ENCODE measurements at places on chromosomes 2 and 18.

DNA sequence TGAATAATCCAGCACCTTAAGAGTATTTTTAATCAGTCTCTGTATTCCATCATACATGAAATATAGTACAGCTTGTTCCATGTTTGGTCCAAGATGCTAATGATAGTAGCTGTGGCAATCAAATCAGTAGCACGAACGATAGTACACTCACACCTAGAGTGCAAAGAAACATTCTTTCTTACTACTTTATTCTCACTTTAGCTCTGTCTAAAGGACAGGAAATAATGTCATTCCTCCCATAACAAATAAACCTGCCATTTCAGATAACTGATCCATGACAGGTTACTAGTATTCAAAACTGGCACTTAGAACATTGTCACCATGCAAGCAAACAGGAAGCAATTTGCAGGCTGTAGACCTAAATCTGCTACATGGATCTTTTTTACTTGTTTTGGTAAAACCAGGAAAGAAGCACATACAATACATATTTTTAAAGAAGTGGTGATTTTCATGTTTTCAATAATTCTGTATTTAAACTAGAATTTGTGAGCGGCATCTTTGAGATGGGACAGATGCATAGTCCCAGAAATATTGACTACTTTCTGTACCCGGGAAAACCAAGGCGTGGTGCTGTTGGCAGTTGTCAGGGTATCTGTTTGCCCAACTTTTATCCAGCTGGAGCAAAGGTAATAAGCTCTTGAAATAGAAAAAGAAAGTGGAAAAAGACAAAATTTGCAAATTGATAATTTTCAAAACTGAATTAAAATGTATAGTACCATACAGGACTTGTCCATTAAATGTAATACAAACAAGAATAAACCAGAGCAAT lies 49.5 kb downstream of the IKZF2 start:
- DNase-seq: no peak

DNA sequence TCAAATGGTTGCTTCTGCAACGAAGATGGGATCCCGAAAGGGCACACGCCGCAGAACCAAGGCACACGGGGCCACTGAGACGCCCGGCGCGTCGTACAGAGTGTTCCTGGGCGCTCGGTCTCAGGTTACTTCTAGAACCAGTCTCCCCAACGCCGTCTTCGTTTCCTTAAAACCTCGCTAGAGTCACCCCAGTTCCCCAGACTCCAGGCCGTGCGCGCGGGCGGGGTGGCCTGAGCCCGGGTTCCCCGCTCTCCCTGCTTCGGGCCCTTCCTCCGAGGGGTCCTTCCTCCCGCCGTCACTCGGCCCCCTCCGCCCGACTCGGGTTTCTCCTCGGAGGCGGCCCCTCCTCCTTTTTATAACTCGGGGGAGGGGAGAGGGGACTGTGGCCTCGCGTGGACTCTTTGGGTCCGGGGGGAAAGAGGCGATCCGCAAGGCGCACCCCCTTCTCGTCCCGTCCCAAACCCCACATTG lies 774 bp upstream of the FZD7 start:
- no peak for DNase-seq

DNA sequence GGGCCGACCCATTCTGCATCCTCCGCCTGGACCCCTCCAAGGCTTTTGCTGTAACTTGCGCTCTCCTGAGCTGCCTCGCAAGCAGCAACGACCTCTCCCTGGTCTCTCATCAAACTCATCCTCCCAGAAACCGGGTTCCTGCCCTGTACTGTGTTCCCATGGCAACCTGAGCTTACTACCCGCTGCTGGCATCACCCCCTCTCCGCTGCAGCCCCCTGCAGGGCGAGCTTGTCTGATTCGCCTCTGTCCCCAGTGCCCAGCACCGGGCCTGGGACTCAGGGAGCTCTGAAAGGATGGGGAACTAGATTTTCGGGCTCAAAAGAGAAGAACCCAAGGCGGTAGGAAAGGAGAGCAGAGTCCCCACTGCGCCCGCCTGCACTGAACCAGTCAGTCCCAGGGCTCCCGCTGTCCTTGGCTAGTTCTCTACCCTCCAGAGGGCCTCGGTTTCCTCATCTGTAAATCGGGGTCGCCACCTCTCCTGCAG lies 463 bp downstream of the HS1BP3 start:
- no peak for DNase-seq

DNA sequence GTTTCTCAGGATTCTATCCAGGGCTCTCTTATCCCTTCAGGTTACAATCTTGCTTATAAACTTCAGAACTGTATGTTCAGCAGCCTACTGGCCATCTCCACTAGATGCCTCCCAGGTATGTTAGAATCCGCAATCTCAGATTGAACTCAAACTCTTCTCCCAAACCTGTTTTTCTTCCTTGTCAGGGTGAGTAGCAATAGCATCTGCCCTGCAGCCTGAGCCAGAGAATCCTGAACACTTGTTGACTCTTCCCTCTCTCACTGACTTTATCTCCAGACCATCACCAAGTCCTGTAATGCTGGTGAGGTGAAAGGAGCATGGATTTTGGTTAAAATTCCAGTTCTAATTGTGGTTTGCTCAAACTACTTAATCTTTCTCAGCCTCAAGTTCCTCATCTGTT lies 82.6 kb upstream of the ALPP start:
- DNase-seq: no peak

GRCh38 chr2:95578539-95578938 lies 13.3 kb upstream of the TRIM43 start:
- no peak for DNase-seq

DNA sequence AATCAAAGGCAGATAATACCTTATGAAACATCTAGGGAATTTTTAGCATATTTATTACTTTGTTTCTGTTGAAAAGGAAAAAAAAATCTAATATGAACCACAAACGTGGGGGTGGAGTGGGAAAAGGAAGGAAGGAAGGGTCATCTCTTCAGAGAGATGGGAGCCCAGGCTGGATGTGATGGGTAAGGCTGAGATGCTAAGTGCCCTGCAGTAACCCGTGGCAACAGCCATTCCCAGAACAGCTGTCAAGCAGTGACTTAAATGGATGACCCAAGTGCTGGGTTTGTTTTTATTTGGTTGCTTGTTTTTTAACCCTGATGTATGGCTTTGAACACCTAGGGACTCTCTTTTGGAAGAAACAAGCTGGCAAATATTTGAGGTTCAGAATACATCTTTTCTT lies 50.7 kb upstream of the KLF7 start:
- no peak for DNase-seq

- DNase-seq: no peak
These were observed 72.2 kb downstream of the HDAC4 start for GRCh38 chr2:239328351-239329191.

- no peak for DNase-seq
These were observed 431.1 kb downstream of the ZEB2 start for GRCh38 chr2:144088863-144089262.

- DNase-seq: no peak
These were observed 169.5 kb upstream of the COPS8 start for GRCh38 chr2:236916181-236916580.

DNA sequence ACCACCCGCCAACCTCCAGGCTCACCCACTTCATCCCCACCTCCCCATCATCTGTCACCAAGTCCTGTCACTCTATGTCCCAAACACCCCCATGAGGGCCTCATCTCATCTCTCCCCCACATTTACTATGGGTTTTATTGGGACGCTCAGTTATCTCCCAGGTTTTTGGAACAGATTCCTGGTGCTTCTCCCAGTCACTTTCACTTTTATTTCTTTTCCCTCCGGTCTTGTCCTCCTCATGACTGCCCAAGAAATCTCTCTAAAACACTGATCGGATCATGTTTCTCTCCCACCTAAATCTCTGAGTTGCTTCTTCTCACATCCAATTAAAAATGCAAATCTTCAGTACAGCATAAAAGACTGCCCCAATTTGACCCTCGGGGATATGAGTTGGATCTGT lies 273.1 kb downstream of the PHLPP1 start:
- DNase-seq: no peak

- no peak for DNase-seq
These were observed 254.6 kb upstream of the RBBP8 start for GRCh38 chr18:22678486-22678885.

DNA sequence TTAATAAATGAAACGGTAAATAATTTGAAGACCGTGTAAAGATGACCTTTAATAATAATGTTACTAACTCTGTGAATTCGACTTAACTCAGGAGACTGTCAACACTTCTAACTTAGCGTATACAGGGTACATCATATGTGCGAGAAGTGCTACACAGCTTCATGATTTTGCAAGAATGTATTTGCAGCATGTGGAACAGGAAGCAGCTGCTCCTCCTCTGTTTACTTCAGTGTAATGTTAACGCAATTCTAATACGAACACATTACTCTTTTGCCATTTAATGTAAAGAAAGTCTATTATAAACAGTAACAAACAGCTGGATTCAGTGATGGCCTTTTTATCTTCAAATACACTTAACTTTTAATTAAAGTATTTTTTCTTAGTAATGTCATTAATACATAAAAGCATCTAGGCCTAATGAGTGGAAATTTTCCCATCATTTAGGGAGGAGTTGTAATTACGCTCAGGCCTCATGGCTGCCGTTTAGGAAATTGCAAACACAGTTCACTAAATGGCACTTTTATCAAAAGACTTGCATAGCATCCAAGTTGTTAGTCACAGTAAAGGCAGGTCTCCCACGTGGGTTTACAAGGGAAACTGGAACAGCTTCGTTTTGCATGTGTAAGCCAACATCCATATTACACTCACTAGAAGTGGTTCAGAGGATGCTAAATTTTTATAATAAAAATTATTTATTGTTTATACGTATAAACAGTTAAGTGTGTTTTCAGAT lies 635.7 kb downstream of the FBXO15 start:
- DNase-seq: no peak

- no peak for DNase-seq
These were observed 95.1 kb upstream of the XPO1 start for GRCh38 chr2:61633250-61633649.

GRCh38 chr2:216971593-216971992 lies 111.7 kb upstream of the TNP1 start:
- no peak for DNase-seq

- no peak for DNase-seq
These were observed 22.1 kb downstream of the STARD7 start for GRCh38 chr2:96186562-96186961.

- DNase-seq: no peak
These were observed 25.5 kb downstream of the CHST10 start for GRCh38 chr2:100391735-100392515.

GRCh38 chr2:231765496-231765929 lies 15.6 kb downstream of the PDE6D start:
- no peak for DNase-seq

GRCh38 chr2:19963386-19963785 lies 26.5 kb downstream of the WDR35 start:
- DNase-seq: no peak

DNA sequence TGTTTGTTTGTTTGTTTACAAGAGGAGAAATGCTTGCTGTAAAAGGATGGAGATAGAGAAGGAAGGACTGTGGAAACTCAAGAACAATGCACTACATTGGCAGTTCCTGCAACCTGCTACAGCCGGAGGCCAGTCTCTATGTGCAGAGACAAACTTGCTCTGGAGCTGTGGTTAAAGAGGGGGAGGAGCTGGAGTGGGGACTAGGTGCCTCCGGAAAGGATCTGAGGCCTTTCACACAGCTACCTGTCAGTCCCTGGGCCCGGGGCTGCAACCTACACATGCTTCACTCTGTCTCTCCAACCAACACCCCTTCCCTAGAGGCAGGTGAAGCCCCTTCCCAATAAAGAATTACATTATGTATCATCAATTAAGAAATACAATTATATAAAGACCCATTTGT lies 1234.0 kb upstream of the ZEB2 start:
- DNase-seq: no peak

- DNase-seq: no peak
These were observed 629 bp downstream of the PRELID3A start for GRCh38 chr18:12408247-12408869.

DNA sequence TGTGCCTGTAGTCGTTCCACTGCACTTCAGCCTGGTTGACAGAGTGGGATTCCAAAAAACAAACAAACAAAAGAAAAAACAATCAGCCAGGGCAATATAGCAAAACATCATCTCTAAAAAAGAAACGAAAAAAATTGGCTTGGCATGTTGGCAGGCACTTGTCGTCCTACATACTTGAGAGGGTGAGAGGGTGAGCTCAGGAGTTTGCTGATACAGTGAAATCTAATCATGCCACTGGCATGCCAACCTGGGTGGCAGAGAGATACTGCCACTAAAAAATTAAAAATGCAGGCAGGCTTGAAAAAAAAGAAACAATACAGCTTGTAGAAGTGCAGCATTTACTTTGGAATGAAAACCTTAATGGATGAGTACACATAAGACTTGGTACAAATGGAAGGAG lies 282.9 kb upstream of the RGPD4 start:
- DNase-seq: no peak

DNA sequence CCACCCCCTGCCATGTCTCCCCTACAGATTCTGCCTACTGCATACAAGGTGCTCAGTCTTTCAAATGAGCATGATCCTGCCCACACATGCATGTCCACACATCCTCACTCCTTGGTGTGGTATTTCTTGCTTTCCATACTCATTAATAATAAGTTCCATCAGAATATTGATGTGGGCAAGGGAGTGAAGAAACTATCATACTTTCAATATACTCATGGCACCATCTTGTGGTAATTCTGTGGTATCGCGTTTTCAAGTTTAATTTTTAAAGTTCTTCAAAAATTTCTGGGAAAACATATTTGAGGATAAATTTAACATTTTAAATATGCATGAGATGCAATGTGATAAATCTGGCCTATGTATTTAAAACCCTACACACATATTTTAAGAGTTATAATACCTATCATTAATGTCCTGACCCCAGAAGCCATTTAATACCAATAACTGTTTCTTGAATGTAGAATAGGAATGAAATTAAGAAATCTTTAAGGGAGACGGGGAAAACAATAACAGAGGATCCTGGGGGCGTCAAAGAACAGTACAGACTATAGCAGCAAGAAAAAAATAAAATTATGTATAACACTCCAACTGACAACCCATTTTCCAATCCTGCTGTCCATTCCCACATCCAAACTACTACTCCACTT lies 110.1 kb downstream of the ZNF385B start:
- DNase-seq: no peak

DNA sequence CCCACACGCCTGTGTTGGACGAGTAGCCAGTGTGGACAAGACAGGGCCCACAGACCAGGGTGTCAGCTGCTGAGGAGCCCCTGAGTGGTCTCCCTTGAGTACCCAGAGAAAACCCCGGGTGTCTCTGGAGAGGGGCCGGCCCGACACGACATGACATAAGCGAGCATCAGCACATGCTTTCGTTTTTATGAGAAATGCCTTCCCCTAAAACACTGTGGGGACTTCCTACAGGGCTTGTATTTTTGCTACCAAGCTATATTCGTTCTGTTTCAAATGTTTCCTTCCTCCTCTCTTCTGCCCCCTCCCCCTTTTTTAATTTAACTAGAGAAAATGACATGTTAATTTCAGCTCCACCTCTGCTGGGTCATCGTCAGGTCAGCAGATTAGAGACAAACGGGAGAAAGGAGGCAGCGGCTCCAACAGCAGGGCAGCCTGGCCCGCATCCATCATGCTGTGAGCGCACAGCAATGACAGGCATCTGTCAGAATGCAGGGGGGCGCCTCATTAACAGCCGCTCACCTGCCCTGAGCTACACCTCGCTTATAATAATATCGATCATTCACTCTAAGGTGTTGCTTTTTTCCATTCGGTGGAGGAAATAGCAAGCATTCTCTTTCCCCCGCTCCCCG lies 286.2 kb downstream of the ZNF516 start:
- no peak for DNase-seq
